Neural crest cell (in vitro differentiated cells): ENCODE measurements at places on chromosomes 2 and 18. TPM values are rescaled to one million over a fixed set of nuclear protein-coding genes. Genes with fewer than 3 reads are reported as not detected.

DNA sequence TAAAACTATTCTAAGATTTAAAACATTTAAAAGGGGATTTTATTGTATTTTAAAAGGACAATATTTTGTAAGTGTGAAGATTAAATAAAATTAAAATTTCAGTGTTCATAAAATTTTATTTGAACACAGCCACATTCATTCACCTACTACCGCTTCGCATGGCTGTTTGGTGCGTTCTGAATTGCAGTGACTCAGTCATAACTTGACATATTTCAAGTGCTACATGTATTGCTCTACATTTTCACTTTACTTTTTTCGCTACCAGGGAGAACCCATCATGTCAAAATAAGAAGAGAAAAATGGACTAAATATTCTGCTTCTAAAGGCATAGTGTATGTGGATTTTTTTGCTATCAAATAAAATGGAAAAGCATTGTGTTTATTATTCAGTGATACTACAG, 8.7 kb downstream of the PTH2R start:
- no peak for DNase-seq

DNA sequence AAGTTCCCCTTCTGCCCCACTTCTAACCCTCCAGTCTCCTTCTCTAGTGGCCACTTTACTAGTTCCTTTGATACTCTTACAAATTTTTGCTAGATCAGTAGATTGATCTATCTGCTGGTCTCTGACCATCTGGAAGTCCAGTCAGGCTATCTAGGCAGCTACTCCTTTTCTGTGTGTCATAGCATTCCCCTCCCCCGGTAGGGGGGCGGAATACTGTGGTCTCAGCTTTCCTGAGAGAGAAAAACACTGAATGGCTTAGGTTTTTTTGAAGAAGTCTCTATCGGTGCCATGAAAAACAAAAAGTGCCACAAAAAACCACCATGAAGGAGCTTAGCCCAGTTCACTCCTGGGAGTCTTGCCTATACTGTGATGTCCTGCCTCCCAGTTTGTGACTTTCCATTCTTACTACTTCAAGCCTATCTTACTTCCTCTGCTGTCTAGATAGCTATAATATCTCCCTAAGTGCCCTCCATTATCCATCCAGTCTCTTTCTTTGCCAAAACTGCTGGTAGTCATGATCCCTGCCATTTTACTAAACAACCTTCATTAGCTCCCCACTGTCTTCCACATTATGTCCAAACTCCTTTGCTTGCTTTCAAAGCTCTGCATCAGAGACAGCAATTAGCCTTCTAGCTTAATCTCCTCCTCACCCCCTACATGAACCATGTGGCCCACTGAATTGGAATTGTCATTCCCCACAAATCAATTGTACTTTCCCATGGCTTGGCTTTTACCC, 29.9 kb downstream of the TPGS2 start:
- no peak for DNase-seq

DNA sequence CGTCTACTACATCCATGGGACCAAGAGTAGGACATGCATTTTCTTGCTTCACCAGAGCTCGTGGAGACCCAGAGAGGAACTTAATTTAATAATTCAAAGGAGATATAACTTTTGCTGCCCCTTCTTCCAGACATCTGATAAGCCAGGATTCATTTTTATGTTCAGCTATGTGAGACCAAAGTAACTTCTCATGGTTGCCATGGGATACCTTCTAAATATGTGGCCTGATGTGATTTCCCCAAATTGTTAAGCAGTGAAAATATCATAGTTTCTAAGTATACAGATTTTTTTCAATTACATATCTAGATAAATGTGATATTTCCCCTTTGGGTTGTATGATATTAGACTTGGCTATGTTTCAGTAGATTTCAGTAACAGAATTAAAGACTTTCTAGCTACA, 185.5 kb upstream of the FN1 start:
- no peak for DNase-seq

The UGGT1 gene
- total RNA-seq, result 58.7 and 59.1 TPM in 2 replicates

The PRSS56 gene
- total RNA-seq, result 52.4 and 54.2 TPM in 2 replicates

The CCDC178 gene
- 0.42 and 0.82 TPM in 2 replicates for total RNA-seq
